ENCODE measurements at places on chromosomes 2 and 18.

GRCh38 chr2:96241900-96242611, 23.7 kb downstream of the TMEM127 start:
- peak; percentile 53 for DNase-seq

GRCh38 chr2:98519156-98519555, 74.5 kb downstream of the INPP4A start:
- no peak for DNase-seq

GRCh38 chr2:218368621-218369153, 12.0 kb downstream of the CATIP start:
- no peak for DNase-seq

- no peak for DNase-seq
Measured at GRCh38 chr2:171410101-171410500, 23.7 kb downstream of the METTL8 start.

DNA sequence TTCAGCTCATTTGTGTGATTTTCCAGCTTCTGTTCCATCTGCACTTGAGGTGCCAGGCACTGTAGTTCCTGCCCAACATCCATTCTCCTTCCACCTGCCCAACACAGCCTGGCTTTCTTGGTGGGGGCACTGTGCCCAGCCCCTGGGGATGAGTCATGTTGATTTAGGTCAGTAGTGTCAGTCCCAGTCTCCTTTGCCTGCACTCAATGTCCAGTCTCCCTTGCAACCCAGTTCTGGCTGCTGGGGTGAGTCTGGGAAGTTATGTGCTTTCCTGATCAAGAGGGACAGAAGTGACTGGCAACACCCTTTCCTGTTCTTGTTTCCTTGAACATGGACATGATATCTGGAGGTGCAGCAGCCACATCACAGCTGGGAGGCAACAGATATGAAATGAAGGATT, 1.5 kb upstream of the ASB18 start:
- DNase-seq: no peak

All from activated T-cell treated with anti-CD3 and anti-CD28 coated beads, Interleukin-2, amount 50 U/mL, for 24 hours (primary cell).